ENCODE measurements at places on chromosomes 5 and 9.

GRCh38 chr9:8684978-8685708 lies 885.6 kb upstream of the DMAC1 start:
- no peak for DNase-seq

- DNase-seq, result no peak
These were observed 19.6 kb upstream of the RNF20 start for GRCh38 chr9:101514071-101514470.

- no peak for DNase-seq
These were observed 50.4 kb upstream of the PTGS1 start for GRCh38 chr9:122320413-122320881.

DNA sequence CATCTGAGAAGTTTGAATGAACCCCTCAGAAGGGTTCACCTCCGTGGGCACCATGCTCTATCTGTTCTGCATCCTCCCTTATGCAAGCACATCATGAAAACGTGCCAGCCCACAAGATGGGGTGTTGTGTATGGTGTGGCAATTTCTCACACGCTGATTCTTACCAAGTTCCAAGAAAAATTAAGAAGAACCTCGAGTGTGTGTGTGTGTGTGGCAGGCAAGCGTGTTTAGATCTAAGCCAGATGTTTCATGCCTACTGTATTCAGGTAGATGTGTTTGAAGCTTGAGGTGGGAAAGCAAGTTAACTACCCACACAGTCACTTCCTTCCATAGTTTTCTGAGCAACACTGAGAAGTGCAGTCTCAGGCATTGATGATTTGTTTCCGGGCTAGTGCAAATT lies 77.7 kb upstream of the GNA14 start:
- DNase-seq, result no peak

DNA sequence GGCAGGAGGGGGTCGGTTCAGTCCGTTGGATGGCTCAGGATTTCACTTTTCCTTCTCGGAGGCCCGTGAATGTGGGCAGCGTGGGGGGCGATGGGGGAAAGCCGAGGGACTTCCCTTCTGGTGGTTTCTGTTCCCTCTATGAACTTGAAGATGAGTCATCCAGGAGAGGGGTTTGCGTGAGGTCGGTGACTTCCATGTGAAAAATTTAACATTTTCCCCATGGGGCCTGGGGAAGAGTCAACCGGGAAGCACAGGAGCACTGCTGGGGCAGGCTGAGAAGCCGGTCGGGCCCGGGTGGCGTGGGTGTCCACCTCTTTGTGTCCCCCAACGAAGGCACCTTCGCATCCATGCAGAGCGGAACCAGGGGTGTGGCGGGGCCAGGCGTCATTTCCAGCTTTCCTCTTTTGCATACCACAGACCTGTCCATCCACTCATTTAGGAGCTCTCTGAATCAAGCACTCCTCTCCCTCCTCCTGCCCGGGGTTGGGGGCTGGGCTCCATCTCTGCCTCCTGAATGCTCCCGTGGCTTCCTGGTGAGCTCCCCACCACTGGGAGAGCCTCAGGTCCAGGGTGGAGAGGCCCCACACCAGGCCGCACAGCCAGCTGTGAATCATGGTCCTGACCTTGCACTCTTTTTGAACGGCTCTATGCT lies 68.4 kb downstream of the ANKRD33B start:
- DNase-seq, result peak; percentile 34

GRCh38 chr5:171654881-171655280 lies 130.7 kb upstream of the SMIM23 start:
- DNase-seq, result no peak

DNA sequence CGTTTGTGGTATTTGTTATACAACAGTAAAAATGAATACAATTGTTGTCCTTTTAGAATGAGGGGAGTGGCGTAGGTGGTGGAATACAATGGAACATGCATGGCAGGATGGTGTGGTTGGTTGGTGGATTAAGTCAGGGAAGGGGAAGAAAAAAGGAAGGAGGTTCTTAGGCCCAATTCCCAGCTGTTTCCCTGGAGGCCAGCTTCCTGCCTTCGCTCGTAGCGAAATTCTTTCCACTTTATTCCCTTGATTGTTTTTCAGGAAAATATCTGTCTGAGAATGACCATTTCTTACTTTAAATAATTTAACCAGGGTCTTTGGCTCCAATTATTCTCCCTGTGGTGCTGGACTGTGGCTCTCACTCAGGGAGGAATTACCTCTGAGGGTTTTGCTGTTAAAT lies 24.1 kb upstream of the DMAC1 start:
- DNase-seq, result no peak

DNA sequence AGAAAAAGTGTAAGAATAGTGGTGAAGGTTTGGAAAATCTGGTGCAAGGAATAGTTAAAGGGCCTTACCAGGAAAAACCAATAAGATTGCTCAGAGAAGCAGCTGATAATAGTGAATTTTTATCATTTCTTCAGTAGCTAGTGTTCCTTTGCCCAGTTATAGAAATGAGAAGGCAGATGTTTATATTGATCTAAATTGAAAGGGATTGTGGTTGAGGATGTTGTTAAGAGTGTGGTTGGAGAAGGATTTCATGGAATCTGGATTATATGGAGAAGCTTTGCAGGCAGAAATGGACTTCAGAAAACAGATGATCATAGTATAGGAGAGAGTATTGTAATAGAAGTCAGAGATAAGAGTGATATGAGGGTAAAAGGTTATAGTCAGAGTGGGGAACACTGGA lies 102.6 kb downstream of the XRCC4 start:
- DNase-seq, result no peak
